Activated CD4-positive, alpha-beta T cell treated with anti-CD3 and anti-CD28 coated beads, Interleukin-2, amount 50 U/mL, for 1 hour (primary cell): ENCODE measurements at places on chromosomes 13 and 19.

- no peak for DNase-seq
Observed at GRCh38 chr13:66586489-66586888, 643.6 kb downstream of the PCDH9 start.

DNA sequence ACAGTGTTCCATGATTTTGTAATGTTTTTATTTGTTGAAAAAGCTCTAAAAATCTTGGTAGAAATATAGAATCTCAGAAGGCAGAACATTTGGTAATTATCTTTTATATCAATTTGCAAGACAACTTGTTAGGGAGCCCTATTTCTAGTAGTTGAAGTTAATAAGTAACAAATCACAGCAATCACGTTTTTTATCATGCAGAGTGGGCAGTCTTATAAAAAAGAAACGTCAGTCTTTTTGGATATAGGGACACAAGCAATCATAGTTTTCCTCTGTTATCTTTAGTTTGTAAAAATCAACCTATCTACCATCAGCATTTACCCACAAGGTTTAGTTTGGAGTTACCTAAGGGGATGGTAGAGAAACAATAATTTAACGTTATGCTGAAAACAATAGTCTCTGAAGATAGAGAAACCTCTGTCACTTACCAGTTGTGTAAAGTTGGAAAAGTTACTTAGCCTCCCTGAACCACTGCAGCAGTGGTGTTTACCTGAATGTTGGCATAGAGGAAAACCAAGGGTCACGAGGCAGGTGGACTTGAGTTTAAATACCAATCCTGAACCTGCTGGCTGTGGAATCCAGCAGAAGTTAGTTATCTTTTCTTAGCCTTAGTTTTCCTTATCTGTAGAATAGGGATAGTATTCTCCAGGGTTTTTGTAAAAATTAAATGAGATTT, 192.8 kb downstream of the GGACT start:
- DNase-seq, result no peak

GRCh38 chr19:19721896-19722295, 11.0 kb downstream of the ZNF14 start:
- DNase-seq, result no peak

DNA sequence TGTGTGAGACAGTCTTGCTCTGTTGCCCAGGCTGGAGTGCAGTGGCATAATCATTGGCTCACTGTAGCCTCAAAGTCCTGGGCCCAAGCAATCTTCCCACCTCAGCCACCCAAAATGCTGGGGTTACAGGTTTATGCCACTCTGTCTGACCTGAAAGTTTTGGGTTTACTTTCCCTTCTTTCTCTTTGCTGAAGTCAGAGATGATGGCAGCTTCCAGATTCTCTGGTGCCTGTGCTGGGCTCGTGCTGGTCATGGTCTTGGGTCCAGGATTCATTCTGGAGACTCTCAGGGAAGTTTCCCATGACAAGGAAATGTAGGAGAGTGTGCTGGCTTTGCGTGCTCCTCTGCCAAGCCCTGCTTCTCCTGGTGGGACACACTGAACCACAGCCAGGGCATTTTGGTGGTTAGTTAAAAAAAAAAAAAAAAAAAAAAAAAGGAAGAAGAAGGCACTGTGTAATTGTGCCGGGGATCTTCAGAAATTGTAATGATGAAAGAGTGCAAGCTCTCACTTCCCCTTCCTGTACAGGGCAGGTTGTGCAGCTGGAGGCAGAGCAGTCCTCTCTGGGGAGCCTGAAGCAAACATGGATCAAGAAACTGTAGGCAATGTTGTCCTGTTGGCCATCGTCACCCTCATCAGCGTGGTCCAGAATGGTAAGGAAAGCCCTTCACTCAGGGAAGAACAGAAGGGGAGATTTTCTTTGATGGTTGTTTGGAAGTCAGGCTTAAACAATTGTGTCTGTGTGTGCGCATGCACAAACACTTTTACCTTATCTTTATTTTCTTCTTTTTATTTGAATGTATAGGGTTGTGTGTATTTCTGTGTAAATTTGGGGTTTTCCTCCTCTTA, at the start of gene ALOX5AP:
TSS of gene ALOX5AP (plus strand) at position 519 of the 847 bp plus-strand sequence. CDS start at position 582, 63 bp downstream.
- DNase-seq, result peak; percentile 27

- DNase-seq, result no peak
Observed at GRCh38 chr19:56321989-56322440, 7.4 kb upstream of the ZSCAN5A start.

DNA sequence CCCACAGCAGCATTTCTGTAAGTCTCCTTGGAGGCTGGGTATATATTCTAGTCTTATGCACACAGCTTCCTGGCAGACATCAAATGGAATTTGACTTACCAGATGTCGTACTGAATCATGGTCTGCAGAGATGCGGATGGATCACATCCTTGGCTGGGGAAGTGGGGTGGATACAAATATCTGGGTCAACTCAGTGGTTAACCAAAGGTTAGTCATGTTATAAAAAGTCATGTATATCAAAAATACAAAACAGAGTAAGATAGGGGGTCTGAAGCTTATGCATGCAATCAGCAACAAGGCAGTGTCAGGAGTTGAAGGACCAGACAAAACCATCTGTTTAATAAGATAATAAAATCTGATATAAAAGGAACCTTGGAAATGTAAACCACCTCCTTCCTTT, 61.9 kb downstream of the WASF3 start:
- DNase-seq, result no peak
